ENCODE measurements at places on chromosomes 11 and 22.

- no peak for DNase-seq
These were observed 7.2 kb downstream of the STK33 start for GRCh38 chr11:8586805-8587204.

- DNase-seq: no peak
These were observed 298.8 kb downstream of the SWAP70 start for GRCh38 chr11:9962722-9963121.

GRCh38 chr11:78311702-78312371, 105.8 kb downstream of the GAB2 start:
- DNase-seq: no peak

- no peak for DNase-seq
These were observed 27.4 kb downstream of the IGLL5 start for GRCh38 chr22:22914726-22915669.

DNA sequence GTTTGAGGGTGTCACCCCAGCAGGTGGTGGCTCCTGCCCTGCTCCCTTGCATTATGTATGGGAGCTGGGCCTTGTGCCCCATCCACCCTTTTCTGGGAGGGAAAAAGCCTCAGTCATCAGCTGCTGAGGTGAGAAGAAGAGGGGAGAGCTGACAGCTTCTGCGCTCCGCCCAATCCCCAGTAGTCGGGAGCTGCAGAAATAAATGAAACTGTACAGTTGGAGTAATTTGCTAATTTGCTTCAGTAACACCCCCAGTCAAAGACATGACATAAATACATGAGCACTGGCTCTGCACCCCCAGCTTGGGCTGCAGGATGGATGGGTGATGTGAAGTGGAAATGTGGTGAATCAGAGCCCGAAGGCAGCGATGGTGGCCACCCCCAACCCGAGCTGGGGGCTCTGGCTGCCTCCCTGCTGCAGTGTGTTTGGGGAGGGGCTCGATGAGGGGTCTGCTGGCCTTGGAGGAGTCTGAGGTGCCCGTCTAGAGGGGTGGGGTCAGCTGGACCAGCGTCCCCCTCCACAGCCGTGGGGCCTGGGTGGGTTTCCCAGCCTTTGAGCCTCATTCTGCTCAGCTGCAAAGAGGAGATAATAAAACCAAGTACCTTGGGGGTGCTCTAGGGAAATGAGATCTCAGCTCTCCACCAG, 59.2 kb downstream of the MPPED1 start:
- DNase-seq: no peak

DNA sequence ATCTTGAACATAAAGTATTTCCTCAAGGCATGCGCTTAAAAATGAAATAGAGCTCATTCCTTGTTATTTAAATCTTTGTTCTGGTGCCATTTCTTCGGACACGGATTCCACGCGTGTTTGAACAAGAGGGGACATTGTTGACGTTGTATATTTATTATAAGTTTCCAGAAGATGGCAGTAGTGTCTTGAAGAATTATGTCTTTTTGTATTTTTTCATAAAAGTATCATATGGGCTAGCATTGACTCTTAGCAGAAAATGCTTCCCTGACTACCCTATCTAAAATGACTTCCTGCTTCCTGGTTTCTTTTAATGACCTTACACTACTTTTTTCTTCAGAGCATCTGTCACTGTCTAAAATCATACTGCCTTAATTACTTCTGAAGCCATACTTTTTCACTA, 20.4 kb downstream of the BIRC2 start:
- no peak for DNase-seq

- no peak for DNase-seq
These were observed 15.1 kb downstream of the NFRKB start for GRCh38 chr11:129880311-129880710.

GRCh38 chr11:35891096-35891495, 52.8 kb upstream of the LDLRAD3 start:
- DNase-seq: no peak

GRCh38 chr22:38461414-38462081, 6.3 kb upstream of the KDELR3 start:
- peak; percentile 86 for DNase-seq

- no peak for DNase-seq
These were observed 22.5 kb downstream of the RCN1 start for GRCh38 chr11:32113200-32113919.

DNA sequence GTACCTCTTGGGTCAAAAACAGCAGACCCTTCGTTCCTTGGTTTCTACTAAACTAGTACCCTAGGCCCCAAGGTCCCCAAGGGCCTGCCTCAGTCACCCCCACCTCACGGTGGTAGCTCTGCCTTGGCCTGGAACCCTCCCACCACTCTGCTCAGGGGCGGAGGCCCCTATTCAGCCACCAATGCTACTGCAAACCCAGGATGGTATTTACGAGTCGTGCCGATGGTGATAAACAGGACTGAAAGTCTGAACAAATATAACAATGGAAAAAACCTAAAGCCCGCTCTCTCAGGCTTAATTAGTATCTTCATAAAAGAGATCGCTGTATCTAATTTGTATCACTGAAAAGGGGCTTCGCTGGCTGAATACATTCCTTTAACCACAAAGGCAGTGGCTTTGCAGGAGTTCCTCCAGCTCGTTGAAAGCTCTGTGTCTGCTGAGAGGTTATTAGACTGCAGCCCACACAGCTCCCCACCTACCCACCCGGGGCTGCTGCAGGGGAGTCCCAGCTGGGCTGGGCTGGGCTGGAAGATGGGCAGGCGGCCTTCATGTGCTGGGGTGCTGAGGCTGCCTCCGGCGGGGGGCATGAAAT, 15.2 kb downstream of the SHISAL1 start:
- DNase-seq: no peak

DNA sequence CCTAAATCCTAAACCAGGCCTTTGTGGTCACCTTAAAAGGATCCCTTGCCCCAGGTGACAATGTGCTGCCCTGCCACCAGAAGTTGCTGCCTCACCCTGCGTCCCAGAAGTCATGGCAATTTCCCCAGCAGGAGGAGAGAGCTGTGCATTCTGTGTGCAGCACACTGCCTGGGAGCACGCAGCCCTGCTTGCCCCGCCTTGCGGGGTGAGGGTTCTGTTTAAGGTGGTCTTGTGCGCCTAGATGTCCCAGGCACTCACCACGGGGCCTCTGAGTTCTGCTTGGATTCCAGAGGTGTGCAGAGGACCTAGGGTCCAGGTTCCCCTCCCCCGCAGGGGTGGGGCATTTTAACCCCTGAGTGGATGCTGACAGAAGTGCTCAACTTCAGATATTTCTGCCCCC, 95.0 kb downstream of the GRAMD1B start:
- DNase-seq: no peak

- DNase-seq: no peak
These were observed 30.9 kb downstream of the MTMR2 start for GRCh38 chr11:95892892-95893570.

GRCh38 chr11:94825031-94825430, 56.9 kb downstream of the AMOTL1 start:
- no peak for DNase-seq

GRCh38 chr11:103433386-103434072, 324.3 kb downstream of the DYNC2H1 start:
- DNase-seq: no peak

DNA sequence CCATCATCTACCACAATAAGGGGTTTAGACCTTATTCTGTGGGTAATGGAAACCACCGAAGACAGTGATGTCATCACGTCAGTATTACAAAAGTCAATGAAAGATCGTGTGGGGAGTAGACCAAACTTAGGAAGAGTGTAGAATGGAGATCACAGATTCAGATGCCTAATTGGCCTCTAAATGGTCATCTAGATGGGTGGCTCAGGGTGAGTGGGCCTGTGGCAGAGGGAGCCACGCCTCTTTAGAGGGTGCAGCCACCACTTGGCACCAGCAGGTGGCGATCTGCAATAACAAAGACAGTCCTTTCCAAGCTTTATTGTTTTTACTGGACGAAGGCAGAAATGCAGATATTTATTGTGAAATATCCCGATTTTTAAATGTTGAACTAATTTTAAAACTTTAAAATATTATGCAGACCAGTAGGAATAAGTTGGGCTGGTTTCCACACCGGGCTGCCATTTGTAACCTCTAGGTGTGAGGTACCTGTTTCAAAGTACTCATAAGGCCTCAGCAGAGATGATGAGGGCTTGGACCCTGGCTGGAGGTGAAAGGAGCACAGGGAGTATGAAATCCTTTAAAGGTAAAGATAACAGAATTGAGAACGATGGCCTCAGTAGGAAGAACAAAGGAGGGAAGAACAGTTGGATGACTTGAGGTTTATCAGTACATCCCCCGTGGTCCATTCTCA, 222.0 kb downstream of the DBX1 start:
- DNase-seq: peak; percentile 27

GRCh38 chr22:50529897-50530579, at the start of gene TYMP:
Gene TYMP (minus strand): TSS chr22:50530012. CDS start chr22:50529709, 303 bp downstream.
- peak; percentile 87 for DNase-seq

DNA sequence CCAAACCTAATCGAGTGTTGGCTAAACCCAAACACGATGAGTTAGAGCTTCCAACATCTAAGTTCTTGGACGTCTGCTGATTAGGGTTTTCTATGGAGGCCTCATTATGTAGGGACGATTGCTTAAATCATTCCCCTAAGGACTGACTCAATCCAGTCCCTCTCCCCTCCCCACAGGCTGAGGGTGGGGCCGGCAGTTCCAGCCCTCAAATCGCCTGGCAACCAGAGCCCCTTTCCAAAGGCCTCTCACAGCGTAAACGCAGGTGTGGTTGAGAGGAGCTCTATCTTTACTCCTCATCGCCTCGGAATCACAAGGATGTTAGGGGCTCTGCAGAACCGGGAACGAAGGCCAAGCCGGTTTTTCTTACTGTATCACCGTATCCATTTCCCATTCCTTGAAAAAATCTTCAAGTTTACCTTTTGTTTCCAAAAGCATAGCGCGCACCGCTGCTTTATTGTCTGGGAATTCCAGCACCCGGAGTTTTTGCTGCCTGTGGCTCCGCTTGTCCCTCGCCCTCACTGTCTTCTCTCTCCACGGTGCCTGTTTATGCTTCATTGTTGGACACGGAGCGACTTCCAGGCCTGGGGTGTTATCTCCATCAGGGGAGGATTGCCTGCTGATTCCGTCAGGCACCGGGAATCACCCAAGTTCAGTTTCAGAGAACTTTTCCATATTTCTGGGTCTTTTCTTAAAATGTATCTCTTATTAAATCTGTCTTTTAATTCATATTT, 13.8 kb upstream of the IFITM3 start:
- DNase-seq: no peak

DNA sequence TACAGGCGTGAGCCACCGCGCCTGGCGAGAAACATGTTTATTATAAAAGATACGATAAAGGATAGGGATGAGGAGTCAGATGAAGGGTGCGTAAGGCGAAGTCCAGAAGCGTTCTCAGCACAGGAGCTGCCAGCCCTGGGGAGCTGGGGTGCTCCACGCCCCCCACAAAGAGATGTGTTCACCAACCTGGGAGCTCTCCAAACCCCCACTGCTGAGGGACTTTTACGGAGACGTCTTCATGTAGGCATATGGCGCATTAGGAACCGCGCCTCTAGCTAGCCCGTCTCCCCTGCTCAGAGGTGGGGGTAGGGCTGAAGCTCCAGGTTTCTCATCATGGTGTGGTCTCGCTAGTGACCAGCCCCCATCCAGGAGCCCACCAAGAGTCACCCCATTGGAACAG, 8.4 kb upstream of the ZBED4 start:
- no peak for DNase-seq

DNA sequence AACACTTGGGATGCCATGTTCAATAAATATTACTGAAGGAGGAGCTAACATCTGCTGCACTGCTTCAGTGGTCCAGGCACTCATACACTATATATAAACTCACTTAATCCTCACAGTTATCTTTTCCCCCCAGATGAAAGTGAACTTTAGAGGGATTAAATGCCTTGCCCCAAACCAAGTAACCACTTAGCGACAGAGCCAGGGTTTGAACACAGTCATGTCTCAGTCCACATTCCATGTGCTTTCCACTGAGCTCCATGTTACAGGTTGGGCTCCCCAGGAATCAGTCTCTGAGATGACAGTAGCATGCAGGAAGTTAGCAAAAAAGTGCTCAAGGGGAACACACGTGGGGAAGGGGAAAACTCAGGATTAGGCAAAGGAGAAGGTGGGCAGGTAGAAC, 59.3 kb downstream of the ENDOD1 start:
- DNase-seq: no peak

GRCh38 chr22:18999008-18999407, 62.9 kb upstream of the PRODH start:
- DNase-seq: no peak

GRCh38 chr22:20771918-20772625, 1.8 kb upstream of the SERPIND1 start:
- no peak for DNase-seq

DNA sequence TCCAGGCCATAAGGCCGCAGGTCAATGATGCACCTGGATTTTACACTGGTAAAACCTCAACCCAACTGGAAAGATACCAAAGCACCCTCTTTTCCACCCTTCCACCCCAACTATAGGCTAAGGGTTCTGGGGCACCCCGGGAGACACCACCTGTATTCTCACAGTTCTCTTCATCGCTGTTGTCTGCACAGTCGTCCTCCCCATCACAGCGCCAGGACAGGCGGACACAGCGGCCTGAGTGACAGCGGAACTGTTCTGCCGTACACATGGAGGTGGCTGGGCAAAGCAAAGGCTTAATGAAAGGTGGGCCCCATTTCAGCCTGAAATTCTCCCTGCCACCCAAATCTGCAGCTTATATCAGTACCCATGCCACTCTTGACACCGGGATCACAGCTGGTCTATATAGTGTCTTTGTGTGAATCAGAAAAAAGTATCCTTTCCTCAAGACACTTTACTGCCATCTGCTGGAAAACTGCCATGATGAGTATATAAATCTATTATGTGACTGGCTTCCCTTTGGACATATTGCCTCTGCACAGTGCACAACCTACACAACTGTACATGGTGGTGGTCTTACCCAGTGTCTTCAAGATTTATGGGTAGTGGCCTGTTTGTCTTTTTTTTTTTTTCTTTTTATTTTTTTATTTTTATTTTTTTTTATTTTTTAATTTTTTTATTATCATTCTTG, 21.5 kb downstream of the LRP4 start:
- no peak for DNase-seq

- no peak for DNase-seq
These were observed 18.3 kb upstream of the RAC2 start for GRCh38 chr22:37262346-37262745.

- no peak for DNase-seq
These were observed 14.0 kb upstream of the NECTIN1 start for GRCh38 chr11:119743006-119743405.

DNA sequence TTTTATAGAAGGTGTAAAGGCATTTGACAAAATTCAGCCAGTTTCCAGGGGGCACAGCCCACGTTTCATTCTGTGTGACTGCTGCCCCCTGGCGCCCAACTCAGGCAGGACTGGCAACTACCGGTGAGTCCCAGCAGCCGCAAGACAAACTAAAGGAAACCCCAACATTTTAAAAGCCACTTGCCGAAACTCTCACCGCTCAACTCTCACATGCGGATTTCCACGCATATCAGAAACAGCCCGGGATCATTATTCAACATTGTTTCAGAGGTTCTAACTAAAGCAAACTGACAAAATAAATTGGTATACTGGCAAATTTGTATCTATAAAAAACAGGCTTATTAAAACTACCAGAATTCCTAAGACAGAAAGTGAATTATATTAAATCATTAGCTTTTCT, 48.2 kb downstream of the MORC2 start:
- peak; percentile 81 for DNase-seq
